Fibroblast of lung (primary cell): ENCODE measurements at places on chromosomes 4 and X. TPM values are rescaled to one million over a fixed set of nuclear protein-coding genes. Genes with fewer than 3 reads are reported as not detected.

The VMA21 gene
- total RNA-seq: 39.3 and 40.1 TPM in 2 replicates

The SYTL4 gene
- total RNA-seq: 4.6 and 8.8 TPM in 2 replicates

The CLIC2 gene
- 6.7 and 11.7 TPM in 2 replicates for total RNA-seq

The NWD2 gene
- total RNA-seq: not detected in 2 replicates

The HSFX1 gene
- 0.51 and 0.66 TPM in 2 replicates for total RNA-seq

The GPM6B gene
- 0.99 and 1.0 TPM in 2 replicates for total RNA-seq

The ATP8A1 gene
- total RNA-seq: 1.5 and 4.8 TPM in 2 replicates

The ASB11 gene
- not detected in 2 replicates for total RNA-seq

The CDKL2 gene
- 1.8 and 2.3 TPM in 2 replicates for total RNA-seq

The KLHL34 gene
- total RNA-seq: 0.17 TPM in 1 of 2 replicates, not detected in the other

The BEX1 gene
- not detected in 2 replicates for total RNA-seq

The GAGE13 gene
- not detected in 2 replicates for total RNA-seq

The GAB3 gene
- 4.1 and 6.4 TPM in 2 replicates for total RNA-seq

The CYTL1 gene
- total RNA-seq: 0.17 TPM in 1 of 2 replicates, not detected in the other

The SRPX gene
- 84.9 and 91.2 TPM in 2 replicates for total RNA-seq

The SLC9B1 gene
- 1.8 and 2.0 TPM in 2 replicates for total RNA-seq

The WWC2 gene
- total RNA-seq: 20.8 and 34.0 TPM in 2 replicates
